ENCODE measurements at places on chromosomes 6 and 20. TPM values are rescaled to one million over a fixed set of nuclear protein-coding genes. Genes with fewer than 3 reads are reported as not detected.

CST5 gene
- not detected for total RNA-seq

TGM3 gene
- not detected for total RNA-seq

SPINT4 gene
- total RNA-seq, result not detected

FAM209B gene
- not detected for total RNA-seq

KHDC1L gene
- total RNA-seq, result not detected

PHACTR1 gene
- 46.0 TPM for total RNA-seq

MROH8 gene
- total RNA-seq, result 5.8 TPM

ZNF391 gene
- 0.89 TPM for total RNA-seq

TMEM151B gene
- 0.11 TPM for total RNA-seq

AVP gene
- not detected for total RNA-seq

CD24 gene
- 0.41 TPM for total RNA-seq

SLC12A5 gene
- not detected for total RNA-seq

CCM2L gene
- 6.0 TPM for total RNA-seq

TRIM15 gene
- not detected for total RNA-seq

SEMG1 gene
- total RNA-seq, result not detected

CNR1 gene
- total RNA-seq, result 1.7 TPM

PTGIS gene
- 169 TPM for total RNA-seq

ECT2L gene
- total RNA-seq, result 1.1 TPM

COL9A1 gene
- total RNA-seq, result 0.33 TPM

IL20RA gene
- 5.0 TPM for total RNA-seq

NPEPL1 gene
- 14.1 TPM for total RNA-seq

APOM gene
- total RNA-seq, result 1.0 TPM

SLC17A2 gene
- not detected for total RNA-seq

CAP2 gene
- total RNA-seq, result 59.9 TPM

WDR27 gene
- total RNA-seq, result 3.5 TPM

RAET1L gene
- total RNA-seq, result not detected

COMMD7 gene
- total RNA-seq, result 22.2 TPM

POU5F1 gene
- total RNA-seq, result not detected

TEAD3 gene
- total RNA-seq, result 19.3 TPM

BFSP1 gene
- 0.51 TPM for total RNA-seq

BMP6 gene
- total RNA-seq, result 19.1 TPM

PAX1 gene
- total RNA-seq, result not detected

YIPF3 gene
- total RNA-seq, result 103 TPM

TRIM10 gene
- total RNA-seq, result not detected

LY6G6C gene
- not detected for total RNA-seq

TREML2 gene
- 0.12 TPM for total RNA-seq

RAB23 gene
- total RNA-seq, result 10.0 TPM

CGA gene
- total RNA-seq, result not detected

BPIFB3 gene
- not detected for total RNA-seq

ANKRD66 gene
- not detected for total RNA-seq

MAS1 gene
- total RNA-seq, result not detected

PBX2 gene
- 26.0 TPM for total RNA-seq

BMP7 gene
- 15.1 TPM for total RNA-seq

NKX2-2 gene
- not detected for total RNA-seq

GRIK2 gene
- 12.1 TPM for total RNA-seq
